ENCODE measurements at places on chromosomes 5 and 9.

GRCh38 chr5:35316611-35317274 is 86.5 kb upstream of the PRLR start:
- peak; percentile 11 for DNase-seq

DNA sequence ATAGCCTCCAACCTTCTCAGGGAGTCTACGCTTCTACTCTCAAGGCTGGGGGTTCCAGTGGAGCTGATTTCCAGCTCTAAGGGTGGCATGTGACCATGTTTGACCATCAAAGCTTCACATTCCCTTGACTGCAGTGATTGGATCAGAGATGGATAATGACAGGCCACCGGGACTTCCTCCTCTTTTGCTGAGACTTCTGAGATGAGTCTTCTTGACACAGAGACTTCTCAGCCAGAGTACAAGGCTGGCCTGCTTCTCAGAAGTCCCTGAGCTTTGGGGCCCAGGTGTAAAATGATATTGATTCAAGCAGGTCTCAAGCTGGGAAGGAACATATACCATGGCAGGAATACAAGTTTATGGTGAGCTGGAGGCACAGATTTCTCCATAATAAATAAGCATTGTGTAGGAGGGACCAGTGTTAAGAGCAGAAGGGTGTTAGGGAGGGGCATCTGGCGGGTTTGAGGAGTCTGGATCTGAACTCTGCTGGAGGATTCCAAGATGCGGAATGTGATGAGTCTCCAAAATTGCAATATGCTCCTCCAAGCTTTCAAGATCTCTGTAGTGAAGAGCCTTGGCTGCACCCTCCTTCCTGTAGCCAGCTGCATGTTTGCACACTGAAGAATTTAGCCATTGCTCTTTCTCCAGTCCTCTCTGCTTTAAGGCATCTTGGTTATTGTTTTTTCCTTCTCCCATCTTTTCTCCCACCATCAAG is 41.7 kb upstream of the HSD17B4 start:
- no peak for DNase-seq

- no peak for DNase-seq
Observed at GRCh38 chr9:73683862-73684591, 532.4 kb downstream of the ANXA1 start.

- no peak for DNase-seq
Observed at GRCh38 chr5:139295346-139296057, 2.0 kb downstream of the MATR3 start.

DNA sequence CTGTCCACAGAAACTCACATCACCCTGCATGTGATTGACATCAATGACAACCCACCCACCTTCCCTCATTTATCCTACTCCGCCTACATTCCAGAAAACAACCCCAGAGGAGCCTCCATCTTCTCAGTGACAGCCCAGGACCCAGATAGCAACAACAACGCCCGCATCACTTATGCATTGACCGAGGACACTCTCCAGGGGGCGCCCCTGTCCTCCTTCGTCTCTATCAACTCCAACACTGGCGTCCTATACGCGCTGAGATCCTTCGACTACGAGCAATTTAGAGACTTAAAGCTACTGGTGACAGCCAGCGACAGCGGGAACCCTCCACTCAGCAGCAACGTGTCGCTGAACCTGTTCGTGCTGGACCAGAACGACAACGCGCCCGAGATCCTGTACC is 1.7 kb downstream of the PCDHGA3 start:
- DNase-seq, result no peak

DNA sequence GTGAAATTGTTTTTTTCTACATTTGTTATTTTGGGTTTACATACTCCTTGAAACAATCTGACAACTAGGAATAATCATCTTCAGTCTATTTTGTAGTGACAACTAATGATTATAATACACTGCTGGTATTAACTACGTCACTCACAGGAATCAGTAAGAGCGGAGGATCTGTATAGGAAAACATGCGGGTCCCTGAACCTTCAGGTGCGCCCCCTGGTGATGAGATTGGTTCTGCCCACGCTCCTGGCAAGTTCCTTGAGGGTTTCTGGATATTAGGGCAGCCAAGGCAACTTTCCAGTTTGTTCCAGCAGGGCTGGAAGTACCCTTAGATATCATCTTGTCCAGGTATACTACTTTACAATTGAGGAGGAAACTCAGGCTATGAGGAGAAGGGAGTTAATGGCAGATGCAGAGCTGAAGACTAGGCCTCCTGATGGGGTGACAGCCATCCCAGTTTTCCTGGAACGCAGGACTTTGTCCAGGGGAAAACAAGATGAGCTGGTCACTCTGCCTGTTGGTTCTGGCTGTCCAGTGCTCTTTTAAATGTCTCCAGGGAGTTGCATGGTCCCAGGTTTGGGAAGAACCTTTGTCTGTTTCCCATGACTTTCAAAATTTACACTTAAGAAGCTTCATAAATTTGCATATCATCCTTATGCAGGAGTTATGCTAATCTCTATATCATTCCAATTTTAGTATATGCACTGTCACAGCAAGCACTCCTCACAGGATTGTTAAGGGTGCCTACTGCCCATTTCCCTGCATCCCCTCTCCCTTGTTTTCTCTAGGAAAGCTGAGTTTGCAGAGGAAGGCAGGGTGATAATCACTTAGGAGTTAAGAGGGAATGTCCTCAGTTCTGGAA is 14.9 kb upstream of the WNT8A start:
- peak; percentile 84 for DNase-seq

DNA sequence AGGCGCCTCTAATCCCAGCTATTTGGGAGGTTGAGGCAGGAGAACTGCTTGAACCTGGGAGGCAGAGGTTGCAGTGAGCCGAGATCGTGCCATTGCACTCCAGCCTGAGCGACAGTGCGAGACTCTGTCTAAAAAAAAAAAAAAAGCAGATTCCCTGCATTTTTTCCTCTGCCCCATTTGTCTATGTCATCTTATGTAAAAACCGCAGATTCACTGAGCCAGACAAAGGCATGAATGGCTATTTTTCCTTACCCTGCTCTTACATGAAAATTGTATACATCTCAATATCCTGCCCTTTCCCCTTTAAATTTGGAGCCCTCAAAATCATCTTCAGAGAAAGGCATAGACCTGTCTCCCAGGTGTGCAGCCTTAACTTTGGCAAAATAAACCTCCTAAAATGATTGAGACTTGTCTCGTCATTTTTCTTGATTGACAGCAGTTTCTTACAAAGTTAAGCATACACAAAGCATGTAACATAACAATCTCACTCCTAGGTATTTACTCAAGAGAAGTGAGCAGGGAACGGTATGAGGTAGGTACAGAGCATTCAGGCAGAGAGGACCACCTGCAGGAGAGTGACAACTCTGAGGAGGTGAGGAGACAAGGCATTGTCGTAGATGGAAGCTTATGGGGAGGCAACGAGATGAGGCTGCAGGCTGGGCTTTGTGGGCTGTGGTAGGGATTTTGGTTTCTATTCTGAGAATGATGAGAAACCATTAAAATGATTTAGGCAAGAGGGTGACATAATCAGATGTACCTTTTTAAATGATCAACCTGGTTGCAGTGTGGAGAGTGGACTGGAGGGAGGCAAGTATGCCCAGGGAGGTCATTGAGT is 65.7 kb upstream of the IL6ST start:
- peak; percentile 49 for DNase-seq

GRCh38 chr5:171562822-171563221 is 143.4 kb downstream of the FGF18 start:
- peak; percentile 6 for DNase-seq

GRCh38 chr9:35481347-35481975 is 8.4 kb upstream of the RUSC2 start:
- peak; percentile 36 for DNase-seq

GRCh38 chr9:127311239-127311741 is 46.7 kb downstream of the GARNL3 start:
- DNase-seq, result peak; percentile 46

DNA sequence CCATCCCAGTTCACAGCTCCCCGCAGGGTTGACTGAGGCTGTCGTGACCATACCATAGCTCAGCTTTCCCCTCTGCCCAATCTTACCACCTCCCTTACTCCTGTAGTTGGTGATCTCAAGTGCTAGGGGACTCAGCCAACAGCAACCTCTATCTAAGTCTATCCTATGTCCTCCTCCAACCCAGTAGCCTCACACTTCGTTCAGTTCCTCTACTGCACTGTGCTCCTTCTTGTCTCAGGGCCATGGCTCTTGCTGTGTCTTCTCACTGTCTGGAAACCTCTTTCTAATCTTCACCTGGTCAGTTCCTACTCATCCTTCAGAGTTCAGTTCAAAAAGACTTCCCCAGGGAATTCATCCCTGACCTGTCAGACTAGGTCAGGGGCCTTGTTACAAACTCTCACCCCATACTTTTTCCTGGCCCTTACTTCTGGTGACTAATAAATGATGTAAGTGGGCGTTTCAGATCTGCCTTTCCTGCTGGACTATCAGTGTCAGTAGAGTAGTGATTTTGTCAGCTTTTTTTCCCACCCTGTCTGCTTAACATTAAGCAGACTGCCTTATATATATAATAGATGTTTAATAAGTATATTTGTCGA is 53.6 kb upstream of the NR3C1 start:
- DNase-seq, result no peak

- DNase-seq, result no peak
Observed at GRCh38 chr5:32403760-32404159, 40.8 kb downstream of the ZFR start.

DNA sequence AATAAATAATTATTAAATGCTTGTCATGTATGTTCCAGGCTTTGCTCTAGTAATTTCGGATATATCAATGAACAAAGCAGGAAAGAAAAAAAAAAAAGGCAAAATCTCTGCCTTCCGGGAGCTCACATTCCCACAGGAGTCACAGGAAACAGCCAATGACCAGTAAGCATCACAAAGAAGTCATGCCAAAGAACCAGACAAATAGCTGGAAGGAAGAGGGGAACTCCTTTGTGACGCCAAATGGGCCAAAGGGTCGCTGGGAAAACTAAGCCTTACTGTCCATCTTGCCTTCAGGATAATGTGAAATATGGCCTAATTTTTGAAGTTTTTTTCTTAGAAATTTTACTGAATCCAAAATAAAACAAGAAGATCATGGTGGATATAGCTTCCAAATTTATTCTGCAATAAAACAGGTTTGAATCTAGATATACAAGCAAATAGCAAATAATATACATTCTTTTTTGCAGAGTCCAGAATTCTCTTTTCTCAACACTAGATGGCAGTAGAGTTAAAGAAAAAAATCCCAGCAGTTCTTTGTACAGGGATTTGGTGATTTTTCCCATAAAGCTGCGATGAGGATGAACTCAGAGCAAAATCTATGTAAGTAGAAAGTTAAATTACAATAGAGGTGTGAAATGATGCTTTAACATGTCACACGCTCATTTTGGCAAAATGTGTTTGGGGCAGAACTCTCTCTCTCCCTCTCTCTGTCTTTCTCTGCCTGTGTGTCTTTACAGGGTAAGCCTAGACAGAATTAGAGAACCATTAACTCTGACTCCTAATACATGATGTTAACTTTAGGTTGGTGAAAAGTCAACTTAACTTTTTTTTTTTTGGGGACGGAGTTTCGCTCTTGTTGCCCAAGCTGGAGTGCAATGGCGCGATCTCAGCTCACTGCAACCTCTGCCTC is 60.0 kb upstream of the TUT7 start:
- no peak for DNase-seq

DNA sequence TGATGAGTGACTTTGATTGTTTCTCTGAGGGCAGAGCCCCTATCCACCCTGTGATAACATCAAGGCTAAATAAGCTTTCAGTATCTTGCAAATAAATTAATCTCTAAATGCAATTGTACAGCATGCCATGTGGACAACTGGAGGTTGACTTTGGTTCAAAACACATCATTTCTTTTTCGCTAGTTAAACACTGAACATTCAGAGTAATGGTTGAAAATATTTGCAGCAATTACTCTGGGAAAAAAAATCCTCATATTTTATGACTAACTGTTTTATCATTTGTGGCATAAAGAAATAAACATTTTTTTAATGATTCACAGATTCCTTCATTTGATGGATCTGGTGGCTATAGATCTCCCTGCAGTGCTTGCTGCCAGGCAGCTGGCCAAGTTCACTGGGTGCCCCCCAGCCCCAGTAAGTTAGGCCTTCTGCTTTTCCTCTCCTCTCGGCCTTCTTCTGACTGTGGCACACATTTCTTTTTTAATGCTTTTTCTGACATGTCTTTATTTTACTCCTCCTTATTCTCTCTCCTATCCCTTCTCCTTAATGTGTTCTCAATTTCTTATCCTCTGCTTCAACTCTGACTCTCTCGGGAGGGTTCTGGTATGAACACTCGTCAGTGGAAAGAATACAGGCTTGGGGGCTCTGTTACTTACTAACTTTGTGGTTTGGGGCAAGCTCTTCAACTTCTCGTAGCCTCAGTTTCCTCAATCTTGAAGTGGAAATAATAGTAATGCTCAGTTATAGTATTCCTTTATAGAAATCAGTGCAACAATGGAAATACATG is 69.6 kb downstream of the ADAMTSL1 start:
- no peak for DNase-seq

GRCh38 chr5:143355710-143356109 is 47.8 kb downstream of the NR3C1 start:
- peak; percentile 27 for DNase-seq

DNA sequence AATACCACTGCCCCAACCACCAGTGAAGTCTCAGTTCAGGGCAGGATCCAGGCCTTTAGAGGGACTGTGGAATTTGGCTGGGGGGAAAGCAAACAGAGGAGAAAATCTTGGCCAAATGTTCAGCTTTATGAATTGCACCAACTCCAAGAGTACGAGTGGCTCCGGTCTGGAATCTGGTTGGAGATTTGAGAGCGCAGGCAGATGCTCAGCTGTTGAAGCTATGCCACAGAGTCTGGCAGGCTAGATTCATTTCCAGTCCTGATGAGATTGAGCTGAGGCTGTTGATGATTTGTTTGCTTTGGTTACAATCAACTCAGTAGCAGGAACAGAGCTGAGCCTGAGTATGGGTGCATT is 9.1 kb upstream of the HSPB3 start:
- DNase-seq, result no peak

DNA sequence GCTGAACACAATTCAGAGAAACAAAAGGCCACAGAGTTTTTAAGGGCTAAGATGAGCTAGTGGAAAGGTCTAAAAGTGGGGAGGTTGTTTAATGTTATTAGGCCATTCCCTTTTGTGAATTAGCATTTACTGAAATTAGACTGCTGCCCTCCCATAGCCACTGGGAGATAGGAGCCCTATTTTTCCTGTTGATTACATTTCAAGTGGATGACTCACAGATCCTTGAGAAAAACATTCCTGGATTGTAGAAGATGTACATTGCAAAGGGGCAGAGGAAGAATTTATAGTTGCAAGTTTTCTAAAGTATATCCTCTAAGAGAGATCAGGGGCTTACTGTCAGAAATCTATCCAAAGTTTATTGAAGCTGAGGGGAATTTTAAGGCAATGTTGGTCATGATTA is 367.1 kb upstream of the IZUMO3 start:
- DNase-seq, result no peak

- no peak for DNase-seq
Observed at GRCh38 chr5:137731176-137731575, 4.7 kb downstream of the KLHL3 start.

- no peak for DNase-seq
Observed at GRCh38 chr5:34447424-34447823, 208.7 kb upstream of the RAI14 start.

DNA sequence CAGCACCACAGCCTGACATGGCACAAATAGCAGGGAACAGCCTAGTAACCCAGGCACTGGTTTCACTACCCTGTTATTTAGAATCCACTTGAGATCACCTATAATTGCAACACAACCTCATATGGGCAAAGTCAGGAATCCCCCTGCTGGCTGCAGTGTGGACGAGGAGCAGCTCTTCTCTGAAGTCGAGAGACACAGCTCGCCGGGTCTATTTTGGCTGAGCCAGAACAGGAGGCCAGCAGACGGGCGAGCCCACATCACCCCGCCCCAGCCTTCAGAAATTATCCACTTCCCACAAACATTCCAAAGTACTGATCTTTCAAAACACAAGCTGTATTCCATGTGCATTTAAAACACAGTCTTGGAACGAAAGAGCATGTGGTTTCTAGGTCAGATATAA is 179.0 kb downstream of the ROR2 start:
- no peak for DNase-seq

Data from stimulated activated naive CD8-positive, alpha-beta T cell treated with anti-CD3 and anti-CD28 coated beads, Interleukin-15, Interleukin-2, amounts not matched to agents 100 U/mL and 50 U/mL, for 24 hours (primary cell).